ENCODE measurements at places on chromosomes 4 and X.

GRCh38 chr4:75513526-75514130 is 575 bp downstream of the RCHY1 start:
- DNase-seq = no peak

DNA sequence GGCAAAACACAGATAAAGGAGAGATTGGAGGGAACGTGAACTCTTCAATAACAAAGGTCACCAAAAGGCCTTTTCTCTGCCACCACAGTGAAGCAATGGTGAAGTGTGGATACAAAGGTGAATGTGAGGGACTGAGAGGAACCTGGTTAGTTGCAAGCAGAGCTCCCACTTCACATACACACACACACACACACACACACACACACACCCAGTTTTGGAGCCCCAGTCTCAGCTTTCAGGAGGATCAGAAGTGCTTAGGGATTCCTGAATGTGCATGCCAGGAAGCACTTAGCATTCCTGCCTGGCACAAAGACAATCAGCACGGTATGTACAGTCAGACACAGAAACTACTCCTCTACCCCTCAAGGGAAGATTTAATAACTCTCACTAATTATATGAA is 71.5 kb downstream of the ARHGEF9 start:
- DNase-seq = no peak

DNA sequence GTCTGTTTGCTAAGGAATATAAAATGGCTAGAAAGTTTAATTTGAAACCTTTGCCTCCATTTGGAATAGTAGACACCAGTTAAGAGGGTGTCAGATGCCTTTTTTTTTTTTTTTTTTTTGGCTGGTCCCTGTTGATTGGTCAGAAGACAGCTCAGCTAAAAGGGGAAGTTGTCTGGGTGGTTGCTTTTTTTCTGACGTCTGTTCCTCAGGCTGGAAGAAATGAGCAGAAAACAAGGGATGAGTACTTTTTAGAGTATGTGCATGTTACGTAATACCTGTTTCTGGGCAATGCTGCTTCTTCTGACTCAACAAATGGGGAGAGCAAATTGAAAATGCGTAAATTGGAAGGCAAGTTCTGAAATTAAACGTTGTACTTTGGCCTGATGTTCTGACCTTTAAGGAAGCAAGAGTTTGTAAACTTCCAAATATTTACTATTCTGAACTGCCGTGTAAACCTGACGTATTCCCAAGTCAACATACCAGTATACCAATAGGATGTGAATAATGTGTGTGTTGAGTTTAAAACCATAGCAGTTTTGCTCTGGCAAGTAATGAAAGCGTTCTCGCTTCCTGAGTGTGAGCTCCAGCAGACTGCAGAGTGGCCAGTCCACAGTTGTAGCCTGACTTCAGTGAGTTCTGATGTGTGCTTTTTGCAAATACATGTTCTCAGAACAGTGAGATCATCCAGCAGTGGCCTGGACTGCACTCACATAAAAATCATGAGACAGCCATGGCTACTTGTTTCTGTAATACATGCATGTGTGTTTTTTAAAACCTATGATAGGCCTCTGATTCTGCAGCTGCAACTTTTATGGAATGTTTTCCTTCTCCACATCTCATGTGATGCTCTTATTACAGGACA is 1.7 kb downstream of the SAT1 start:
- DNase-seq = no peak

GRCh38 chrX:56975611-56976010 is 19.7 kb downstream of the SPIN3 start:
- peak; percentile 2 for DNase-seq

- no peak for DNase-seq
These were observed 403.7 kb downstream of the MID1IP1 start for GRCh38 chrX:39204945-39205344.

GRCh38 chr4:48332661-48333060 is 8.7 kb upstream of the SLAIN2 start:
- no peak for DNase-seq

- no peak for DNase-seq
These were observed 25.4 kb upstream of the VSIG1 start for GRCh38 chrX:108019382-108019875.

DNA sequence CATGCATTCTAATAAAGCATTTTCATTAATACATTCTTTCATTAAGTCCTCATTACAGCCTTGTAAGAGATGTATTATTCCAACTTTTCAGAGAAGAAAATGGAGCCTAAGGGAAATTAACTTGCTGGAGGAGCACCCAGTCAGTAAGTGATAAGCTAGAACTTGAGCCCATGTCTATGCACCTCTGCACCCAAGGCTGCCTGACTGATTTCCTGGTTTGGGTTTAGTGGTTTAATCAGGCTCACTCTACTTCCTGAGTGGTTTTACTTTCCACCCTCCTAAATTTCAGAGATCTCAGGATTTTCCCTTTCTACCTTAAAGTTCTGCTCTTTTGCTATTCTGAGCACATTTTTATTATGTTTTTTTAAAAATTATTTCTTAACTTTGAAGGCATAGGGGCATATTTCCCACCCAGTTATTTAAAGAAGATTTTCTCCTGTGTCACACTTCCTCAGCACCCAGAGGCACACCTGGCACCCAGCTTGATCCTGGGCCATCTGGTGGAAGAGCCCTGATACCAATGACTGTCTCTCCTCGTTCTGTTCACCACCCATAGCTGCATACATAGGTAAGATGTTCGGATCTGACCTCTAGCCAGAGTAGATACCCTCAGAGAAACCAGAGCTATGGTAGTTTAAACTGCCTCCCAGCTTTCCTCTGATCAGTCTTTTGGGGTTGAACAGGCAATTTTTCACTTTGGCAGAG is 10.4 kb downstream of the CORIN start:
- no peak for DNase-seq

DNA sequence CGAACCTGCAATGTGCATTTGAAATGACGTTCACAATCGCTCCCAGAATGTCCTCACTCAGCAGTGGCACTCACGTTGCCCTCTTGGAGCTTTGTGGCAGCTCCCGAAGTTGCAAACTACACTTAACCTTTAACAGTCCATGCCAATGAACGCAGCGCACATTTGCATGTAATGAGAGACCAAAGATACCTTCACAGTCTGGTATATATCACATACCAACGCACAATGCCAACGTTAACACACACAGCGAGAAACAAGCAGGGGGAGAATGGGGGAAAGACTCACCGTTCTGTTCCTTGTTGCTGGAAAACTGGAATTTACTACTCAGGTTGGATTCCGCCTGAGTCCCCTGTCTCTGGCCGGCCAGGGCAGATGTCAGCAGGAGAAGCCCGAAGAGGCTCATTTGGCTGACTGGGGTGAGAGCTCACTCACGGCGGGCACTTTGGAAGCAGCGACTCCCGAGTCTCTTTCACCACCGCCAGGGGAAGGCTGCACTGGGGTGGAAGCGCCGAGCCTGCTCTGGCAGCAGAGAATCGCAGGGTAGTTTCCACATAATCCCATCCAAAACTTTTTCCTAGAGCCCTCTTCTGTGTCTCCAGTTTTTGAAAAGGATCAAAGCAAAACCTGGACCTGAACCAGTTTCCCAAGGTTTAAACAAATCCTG is 966 bp downstream of the PDGFC start:
- DNase-seq = peak; percentile 41

DNA sequence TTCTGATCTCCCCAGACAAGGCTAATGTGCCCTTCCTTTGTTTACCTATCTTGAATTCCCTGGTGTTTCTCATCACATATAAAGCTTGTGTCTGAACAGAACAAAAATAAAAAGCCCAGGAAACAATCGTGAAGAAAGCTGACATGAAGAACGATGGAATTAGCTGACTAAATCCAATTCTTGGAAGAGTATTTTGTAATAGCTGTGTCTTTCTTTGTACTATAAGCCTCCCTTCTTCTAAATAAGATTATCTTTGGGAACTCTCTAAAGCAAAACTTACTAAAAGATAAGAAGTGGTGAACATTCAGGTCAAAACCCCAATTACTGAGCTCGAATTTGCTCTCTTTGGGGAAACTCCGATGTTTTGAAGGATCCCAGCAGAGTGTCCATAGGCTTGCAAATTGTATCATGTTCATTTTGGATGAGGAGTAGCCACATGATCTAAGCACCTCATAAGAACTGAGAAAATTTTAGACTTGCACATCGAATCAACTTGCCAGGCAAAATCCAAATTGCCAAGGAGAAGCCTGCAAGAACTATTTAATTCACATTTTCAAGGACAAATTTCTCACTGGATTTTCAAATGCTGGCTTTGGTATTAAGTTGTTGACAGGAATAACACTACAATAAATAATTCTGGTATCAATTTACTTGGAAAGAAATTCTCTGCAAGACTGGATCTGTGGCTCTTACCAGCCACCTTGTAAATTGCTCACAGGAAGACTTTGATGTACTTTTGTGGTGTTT is 106.2 kb downstream of the LNX1 start:
- DNase-seq = no peak

DNA sequence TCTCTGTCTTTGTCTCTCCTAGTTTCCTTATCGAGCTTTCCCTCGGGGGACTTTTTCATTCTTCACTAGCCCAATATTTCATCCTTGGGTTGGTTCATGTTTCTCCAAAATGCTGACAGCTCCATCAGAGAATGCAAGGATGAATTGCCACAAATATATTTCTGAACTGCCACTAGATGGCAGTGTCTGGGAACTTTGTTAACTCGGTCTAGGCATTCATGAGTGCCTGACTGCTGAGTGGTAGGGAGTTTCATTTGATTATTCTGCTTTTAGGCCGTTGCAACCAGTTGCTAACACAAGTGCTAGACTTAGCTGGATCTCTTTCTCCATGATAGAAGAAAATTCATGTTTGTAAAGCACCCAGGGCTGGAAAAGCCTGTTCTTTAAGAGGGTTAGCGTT is 73.5 kb upstream of the RAP2C start:
- DNase-seq = no peak

GRCh38 chrX:38900719-38901118 is 99.5 kb downstream of the MID1IP1 start:
- DNase-seq = no peak
